ENCODE measurements at places on chromosomes 4 and X.

DNA sequence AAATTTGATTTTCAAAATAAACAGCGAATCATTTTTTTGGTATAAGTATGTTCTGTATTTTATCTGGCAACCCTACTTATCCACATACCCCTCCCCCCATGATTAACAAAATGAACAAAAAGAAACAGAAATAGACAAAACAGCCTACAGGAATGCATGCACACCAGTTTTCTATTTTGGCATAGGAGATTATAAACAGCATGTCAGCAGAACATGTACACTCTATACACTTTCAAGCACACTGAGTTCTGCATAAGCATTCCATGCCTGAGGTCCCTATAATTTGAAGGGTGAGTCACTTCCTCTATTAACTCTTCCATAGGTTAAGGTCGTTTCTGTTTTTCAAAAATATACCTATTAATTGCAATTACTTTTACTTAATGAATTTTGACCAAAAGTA is 28.0 kb upstream of the ZNF280C start:
- DNase-seq, result no peak

DNA sequence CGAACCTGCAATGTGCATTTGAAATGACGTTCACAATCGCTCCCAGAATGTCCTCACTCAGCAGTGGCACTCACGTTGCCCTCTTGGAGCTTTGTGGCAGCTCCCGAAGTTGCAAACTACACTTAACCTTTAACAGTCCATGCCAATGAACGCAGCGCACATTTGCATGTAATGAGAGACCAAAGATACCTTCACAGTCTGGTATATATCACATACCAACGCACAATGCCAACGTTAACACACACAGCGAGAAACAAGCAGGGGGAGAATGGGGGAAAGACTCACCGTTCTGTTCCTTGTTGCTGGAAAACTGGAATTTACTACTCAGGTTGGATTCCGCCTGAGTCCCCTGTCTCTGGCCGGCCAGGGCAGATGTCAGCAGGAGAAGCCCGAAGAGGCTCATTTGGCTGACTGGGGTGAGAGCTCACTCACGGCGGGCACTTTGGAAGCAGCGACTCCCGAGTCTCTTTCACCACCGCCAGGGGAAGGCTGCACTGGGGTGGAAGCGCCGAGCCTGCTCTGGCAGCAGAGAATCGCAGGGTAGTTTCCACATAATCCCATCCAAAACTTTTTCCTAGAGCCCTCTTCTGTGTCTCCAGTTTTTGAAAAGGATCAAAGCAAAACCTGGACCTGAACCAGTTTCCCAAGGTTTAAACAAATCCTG is 966 bp downstream of the PDGFC start:
- no peak for DNase-seq

- DNase-seq, result peak; percentile 17
Observed at GRCh38 chr4:53847965-53848364, 216.4 kb downstream of the CHIC2 start.

DNA sequence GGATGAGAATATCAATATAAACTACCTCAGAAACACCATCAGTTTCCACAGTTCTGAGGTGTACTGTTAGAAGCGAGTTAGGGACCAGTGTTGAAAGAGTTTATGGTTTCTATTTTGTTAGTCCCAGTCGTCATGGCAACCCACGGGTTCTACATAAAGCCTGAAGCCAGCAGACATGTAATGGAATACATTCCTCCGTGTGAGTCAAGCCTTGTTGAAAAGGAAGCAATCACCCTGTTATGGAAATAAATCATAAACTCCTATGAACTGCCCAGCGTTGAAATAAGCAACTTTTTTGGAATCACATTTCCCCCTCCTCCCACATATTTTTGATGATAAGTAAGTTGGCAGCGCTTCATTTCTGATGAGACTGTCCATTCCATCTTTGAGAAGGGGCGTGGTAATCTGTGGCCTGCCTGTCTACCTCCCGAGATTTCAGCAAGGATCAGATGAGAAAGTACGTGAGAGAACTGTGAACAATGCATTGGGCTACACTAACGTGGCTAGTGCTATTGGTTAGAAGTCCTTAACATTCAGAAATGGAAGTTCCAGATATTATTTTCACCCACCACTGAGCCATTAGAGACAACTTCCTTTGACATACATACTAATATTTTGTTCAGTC is 40.4 kb upstream of the PDHA1 start:
- DNase-seq, result no peak

- no peak for DNase-seq
Observed at GRCh38 chr4:150562250-150562649, 19.7 kb upstream of the MAB21L2 start.

- peak; percentile 91 for DNase-seq
Observed at GRCh38 chr4:28481565-28481964, 1620.9 kb downstream of the STIM2 start.

- DNase-seq, result no peak
Observed at GRCh38 chr4:8477676-8478075, 37.1 kb downstream of the TRMT44 start.
